ENCODE measurements at places on chromosomes 16 and 17. TPM values are rescaled to one million over a fixed set of nuclear protein-coding genes. Genes with fewer than 3 reads are reported as not detected.
A peak's percentile ranks its signal among the peaks of the same experiment; 100 is the strongest.

- peak; percentile 80 for ATAC-seq
Observed at GRCh38 chr17:63838631-63839171, 3.8 kb downstream of the SMARCD2 start.

DNA sequence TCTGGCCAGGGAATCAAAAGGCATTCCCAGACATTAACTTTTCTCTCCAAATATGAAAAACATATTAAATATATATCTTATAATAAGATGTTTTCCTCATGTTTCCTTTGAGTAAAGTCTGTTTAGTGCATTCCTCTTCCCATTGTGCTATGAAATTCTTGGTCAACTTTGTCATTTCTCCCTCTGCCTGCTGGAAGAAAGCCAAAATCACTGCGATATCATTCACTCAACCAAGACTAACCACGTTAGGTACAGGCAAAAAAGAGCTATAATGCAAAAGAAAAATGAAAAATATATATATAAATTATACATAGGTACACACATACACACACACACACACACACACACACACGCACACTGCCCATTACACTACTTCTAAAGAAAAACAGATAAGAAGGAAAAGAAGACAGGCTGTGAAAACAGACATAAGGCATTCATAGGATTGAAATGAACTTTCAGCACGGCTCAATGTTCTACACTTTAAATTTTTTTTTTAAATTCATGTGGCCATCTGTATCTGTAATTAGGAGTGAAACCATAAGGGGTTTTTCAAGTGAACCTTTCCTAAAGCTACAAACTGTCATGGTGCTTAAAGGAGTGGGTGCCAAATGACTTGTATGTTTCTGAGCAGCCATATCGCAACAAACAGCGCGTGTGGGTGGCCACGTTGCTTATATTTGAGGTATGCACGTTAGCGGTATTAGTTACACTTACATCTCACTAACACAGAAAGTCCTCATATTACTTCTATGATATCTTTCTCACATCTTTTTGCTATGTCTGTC, 71.6 kb upstream of the PSMD7 start:
- no peak for ATAC-seq

- no peak for ATAC-seq
Observed at GRCh38 chr16:66658143-66658859, 38.2 kb downstream of the CMTM4 start.

The KRTAP2-3 gene
- not detected for total RNA-seq

DNA sequence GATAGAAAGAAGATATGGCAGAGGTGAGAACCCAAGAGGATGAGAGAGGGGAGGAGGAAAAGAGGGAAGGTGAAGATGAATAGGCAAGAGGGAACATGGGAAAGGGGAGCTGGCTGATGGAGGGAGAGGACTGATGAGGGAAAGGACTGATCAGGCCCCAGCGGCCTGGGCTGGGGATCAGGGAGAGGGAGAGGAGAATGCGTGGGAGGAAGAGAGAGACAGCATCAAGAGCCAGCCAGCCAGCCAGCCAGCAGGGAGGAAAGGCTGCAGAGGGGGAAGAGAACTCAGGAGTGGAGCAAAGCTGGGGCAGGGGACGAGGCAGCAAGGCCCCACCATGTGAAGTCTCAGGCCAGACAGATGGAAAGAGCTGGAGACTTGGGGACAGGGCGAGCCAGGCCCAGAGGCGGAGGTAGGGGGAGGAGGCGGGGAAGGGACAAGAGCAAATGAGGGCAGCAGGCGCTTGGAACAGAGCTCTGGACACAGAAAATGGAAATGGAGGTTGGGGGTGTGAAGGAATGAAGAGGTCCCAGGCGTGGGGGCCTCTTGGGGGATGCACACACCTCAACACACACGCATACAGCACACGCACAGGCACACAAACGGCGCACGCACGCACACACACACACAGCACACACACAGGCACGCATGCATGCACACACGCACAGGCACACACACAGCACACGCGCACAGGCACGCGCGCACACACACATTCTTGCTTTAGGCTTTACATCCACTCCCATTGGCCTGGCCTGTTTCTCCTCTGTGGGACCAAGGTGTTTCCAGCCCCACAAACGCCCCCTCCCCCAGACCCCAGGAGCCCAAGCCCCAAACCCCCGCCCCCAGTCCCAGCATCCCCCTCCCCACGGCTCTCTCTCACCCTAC, 12.3 kb downstream of the DLG4 start:
- no peak for ATAC-seq

Data from gastroesophageal sphincter (tissue), 4 donors.